ENCODE measurements at places on chromosomes 2 and 18.

GRCh38 chr2:73925853-73926492 lies 707 bp upstream of the DGUOK start:
- DNase-seq = no peak

DNA sequence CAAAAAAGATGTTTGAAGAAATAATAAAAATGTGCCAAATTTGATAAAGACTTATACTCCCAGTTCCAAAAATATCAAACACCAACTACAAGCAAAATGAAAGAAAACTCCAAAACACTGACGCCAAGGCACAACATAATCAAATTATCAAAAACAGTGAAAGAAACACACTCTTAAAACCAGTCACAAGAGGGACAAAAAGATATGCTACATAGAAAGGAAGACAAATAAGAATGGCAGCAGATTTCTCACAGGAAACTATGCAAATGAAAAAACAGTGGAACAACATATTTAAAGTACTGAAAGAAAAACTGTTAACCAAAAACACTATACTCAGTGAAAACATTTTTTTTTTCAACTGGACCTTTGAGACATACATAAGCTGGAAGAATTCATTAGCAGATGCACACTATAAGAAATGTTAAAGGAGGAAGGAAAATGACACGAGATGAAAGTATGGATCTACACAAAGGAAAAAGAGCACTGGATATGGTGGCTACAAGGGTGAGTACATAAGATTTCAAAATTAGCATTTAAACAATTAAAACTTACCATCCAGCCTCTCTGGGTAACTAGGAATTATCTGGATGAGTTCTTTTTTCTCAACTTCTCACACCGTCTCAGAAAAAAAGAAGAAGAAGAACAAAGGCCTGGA lies 94.0 kb upstream of the ACVR1C start:
- DNase-seq = peak; percentile 30

DNA sequence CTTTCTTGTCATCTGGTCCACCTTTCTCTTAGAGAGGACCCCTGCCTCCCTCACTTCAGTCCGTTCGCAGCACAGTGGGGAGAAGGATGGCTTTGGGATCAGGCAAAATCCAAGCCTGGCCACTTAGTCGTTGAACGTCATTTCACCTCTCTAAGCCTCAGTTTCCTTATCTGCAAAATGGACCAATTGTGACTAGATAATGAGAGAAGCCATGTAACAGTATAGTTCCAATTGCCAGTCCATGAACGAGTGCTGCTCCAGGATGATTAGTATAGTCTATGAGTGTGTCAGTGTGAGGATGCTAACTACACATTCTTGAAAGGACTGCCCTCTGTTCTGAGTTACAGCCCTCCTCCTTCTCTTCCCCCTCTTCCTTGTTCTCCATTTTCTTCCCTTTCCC lies 1.1 kb downstream of the INHA start:
- DNase-seq = no peak

DNA sequence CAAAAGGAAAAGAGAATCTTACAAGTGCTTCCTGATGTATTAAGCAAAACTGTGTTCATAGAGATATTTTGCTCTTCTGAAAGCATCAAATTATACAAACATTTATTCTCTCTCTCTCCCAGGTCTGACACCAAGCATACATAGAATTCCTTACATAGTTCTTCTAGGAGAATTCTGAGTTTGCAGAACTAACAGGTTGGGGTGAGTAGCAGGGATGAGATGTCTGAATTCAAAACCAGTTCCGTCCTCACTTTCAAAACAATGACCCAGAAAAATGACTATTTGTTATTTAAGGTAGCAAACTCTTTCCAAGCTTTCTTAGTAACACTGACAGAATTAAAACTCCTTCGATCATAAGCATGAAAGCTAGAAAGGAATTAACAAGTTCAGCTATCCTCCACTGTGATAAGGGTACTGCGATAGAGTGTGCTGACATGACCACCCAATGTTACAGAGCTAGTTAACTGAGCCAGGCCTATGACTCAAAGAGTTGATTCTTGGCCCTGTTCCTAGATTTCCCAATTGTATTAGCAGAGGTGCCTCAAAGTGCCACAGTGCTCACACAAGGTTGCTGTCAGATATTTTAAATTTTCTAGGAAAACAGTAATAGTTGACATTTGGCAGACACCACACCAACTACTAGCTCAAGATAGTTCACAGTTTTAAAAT lies 85.8 kb upstream of the SETBP1 start:
- DNase-seq = peak; percentile 78

DNA sequence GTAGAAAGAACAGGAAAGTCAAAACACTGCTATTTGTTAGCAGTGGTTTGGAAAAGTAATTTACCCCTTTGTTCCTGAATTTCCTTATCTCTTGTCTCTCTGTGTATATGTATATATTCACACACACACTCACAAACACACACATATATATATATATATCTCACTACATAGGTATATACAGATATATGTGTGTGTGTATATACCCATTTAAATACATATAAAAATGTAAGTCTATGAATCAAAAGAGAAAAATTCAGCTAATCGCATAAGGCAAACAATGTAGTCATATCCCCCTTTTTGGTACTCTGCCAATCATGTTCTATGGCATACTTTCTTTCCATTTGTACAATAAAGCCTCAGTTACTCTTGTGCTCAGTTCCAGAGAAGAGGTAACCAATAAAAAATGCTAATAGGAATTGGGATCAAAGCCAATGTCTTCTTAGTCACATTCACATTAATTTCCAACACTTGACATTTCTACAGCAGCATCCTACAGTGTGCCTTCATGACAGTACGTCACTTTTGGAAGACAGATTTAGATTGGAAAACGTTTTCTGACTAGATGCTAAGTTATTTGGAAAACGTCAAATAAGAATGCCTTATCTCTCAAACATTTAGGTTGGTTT lies 94.6 kb downstream of the MC4R start:
- DNase-seq = peak; percentile 27
